ENCODE measurements at places on chromosomes 5 and 9.

DNA sequence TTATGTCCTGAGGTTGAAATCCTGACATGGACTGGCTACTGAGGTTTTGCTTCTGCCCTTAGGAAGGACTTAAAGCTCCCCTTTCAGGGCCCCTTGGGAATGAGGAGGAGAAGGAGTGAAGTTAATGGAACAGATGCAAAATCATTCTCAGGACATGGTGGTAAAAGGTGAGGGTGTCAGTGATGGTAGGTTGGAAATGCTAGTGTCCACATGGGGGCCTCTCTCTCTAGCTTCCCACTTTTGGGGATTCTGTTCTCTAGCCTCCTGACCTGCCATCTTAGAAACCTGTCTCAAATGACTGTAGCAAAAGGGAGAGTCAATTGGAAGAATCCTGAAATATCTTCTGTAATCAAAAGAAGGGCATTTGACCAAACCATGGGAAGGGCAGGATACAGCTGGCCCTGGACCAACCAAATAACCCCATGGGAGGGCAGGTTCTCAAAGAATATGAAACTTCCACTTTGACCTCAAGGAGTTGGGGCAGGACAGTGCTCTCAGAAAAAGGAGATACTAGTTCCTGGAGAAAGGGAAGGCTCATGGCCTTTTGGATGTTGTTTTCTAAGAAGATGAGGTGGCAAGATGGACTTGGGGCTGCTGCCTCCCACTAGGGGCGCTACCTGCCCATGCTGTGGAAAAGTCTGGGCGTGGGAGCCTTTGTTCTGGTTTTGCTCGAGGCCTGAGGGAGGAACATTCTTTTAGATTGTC lies 21.2 kb upstream of the MLANA start:
- no peak for DNase-seq

- DNase-seq, result no peak
These were observed 205.2 kb upstream of the ZNF608 start for GRCh38 chr5:124951661-124952060.

- DNase-seq, result no peak
These were observed 4.3 kb upstream of the AHRR start for GRCh38 chr5:317086-317811.

- no peak for DNase-seq
These were observed 2.8 kb upstream of the ADRA1B start for GRCh38 chr5:159913501-159913900.

DNA sequence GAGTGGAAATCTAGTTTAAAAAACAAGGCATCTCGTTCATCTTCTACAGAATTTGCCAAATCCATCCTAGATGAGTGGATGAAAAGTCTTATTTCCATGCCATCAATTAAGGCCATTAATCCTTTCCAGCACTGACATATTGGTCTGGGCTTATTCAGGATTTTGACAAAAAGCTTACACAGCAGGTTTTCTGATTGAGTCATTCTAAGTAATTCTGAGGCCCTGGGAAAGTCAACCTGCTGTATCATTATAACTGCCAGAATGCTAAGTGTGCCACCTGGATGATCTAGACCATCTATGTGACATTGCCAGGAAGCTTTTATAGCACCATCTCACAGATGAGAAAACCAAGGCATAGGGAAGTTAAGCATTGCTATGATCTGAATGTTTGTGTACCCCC lies 132.1 kb upstream of the MAP3K1 start:
- no peak for DNase-seq
